ENCODE measurements at places on chromosomes 12 and 14.

GRCh38 chr14:93031505-93032315, 84.0 kb downstream of the ITPK1 start:
- DNase-seq: no peak

GRCh38 chr12:122929812-122930211, 33.9 kb upstream of the VPS37B start:
- no peak for DNase-seq

- DNase-seq: no peak
These were observed 14.9 kb upstream of the LRRK2 start for GRCh38 chr12:40209886-40210285.

GRCh38 chr14:36633580-36633979, 28.1 kb upstream of the PAX9 start:
- no peak for DNase-seq

GRCh38 chr12:82880442-82880901, 193.8 kb downstream of the TMTC2 start:
- no peak for DNase-seq

DNA sequence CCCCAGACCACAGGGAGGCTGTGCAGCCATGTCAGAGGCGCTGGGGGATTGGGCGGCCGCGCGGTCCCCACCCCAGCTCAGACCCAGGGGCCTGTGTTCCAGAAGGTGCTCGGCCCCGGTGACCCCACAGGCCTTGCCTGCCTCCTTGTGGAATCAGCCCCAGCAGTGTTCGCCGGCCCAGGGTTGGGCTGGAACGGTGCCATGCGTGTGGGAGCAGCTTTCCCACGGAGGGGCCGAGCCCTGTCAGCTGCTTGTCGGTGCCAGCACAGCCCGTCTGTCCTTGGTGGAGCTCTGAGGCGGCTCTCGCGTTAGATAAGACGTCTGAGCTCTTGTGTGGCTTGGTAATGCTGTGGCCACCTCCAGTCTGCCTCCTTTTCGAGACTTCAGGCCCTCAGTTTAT, 8.5 kb downstream of the ZFYVE21 start:
- DNase-seq: no peak

- DNase-seq: no peak
These were observed 92.9 kb upstream of the TBX3 start for GRCh38 chr12:114776731-114777442.

DNA sequence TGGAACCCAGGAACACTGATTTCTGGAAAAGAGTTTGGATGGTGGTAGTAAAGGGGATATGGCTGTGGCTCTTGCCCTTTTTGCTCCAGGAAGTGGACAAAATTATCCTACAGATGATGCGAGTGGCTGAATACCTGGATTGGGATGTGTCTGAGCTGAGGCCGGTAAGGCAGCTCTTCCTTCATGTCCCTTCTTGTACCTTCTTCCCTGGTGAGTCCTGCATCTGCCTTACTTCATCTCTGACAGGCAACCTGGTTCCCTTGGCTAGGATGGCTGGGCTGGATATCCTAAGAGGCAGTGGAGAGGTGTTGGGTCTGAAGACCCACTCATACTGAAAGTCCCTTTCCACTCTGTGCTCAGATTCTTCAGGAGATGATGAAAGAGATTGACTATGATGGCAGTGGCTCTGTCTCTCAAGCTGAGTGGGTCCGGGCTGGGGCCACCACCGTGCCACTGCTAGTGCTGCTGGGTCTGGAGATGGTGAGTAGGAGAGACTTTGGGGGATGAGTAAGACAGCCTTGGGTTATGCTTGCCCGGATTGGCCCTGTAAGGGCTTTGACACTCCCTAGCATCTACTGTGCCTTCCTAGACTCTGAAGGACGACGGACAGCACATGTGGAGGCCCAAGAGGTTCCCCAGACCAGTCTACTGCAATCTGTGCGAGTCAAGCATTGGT, 8.0 kb downstream of the DGKA start:
- DNase-seq: no peak

- peak; percentile 13 for DNase-seq
These were observed 412 bp upstream of the TEP1 start for GRCh38 chr14:20413744-20414082.

GRCh38 chr12:97216848-97217247, 245.8 kb upstream of the RMST start:
- DNase-seq: no peak

DNA sequence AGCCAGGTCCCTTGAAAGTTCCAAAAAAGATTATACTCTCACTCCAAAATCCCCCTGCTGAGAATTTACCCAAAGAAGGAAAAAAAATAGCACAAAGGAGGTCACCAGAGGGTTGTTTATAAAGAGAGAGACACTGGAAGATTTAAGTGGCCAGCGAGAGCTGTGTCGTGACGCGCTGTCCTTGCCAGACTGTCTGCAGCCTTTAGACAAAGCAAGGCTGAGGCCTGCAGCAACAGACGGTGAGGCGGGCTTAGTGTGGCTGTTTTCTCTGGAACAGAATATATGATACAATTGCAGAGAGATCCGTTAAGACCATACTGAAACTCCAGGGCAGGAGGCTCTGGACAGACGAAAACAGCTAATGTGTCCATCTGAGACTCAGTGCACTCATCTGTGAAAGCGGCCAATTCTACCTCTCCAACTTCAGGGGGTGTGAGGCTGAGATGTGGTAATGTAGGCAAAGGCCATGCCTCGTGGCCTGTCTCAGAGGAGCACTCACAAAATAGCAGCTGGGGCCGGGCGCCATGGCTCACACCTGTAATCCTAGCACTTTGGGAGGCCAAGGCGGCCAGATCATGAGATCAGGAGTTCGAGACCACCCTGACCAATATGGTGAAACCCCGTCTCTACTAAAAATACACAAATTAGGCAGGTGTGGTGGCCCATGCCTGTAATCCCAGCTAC, 36.2 kb downstream of the ANAPC7 start:
- DNase-seq: no peak

DNA sequence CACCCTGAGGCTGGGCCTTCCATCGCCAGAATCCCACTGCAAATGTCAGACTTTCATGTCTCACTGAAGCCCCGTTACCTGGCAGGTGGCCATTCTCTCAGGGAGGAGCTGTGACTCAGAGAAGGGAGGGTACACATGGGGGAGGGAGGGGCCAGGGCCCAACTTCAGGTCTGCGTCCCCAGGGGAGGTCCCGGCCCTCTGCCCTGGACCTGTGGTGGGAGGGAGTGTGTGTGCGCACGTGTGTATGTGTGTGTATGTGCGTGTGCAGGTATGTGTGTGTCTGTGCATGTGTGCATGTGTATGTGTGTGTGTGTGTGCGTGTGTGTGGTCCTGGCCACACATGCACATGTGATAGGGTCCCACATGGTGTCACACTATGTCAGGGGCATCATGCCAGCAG, 50.9 kb downstream of the MVK start:
- DNase-seq: no peak

DNA sequence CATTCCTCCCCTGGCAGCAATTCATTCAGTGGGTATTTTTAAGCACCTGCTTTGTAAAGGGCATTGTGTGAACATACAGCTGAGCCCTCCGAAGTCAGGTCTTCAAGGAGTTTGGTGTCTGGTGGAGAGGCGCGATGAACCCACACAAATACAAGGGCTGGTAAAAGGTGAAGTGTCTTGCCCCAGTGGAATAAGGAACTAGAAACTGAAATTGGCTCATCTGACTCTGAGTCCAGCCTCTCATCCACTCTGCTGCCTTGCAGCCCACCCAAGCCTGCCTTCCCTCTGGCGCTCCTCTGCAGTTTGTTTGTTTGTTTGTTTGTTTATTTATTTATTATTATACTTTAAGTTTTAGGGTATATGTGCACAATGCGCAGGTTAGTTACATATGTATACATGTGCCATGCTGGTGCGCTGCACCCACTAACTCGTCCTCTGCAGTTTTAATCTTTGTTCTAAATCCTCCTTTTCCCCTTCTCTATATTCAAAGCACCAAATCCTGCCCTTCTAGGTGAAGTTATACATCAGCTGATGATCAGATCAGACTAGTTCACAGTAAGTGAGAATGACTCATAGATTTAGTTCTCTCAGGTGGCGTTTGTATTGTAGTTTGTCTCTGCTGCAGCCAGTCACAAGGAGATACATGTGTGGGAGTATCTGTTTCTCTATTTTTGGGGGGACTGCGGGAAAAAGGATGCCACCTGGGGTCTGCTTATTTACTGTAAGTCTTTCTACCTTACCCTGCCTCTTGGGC, 394.5 kb downstream of the APAF1 start:
- no peak for DNase-seq

- DNase-seq: no peak
These were observed 7.0 kb downstream of the CCND2 start for GRCh38 chr12:4280351-4281163.

DNA sequence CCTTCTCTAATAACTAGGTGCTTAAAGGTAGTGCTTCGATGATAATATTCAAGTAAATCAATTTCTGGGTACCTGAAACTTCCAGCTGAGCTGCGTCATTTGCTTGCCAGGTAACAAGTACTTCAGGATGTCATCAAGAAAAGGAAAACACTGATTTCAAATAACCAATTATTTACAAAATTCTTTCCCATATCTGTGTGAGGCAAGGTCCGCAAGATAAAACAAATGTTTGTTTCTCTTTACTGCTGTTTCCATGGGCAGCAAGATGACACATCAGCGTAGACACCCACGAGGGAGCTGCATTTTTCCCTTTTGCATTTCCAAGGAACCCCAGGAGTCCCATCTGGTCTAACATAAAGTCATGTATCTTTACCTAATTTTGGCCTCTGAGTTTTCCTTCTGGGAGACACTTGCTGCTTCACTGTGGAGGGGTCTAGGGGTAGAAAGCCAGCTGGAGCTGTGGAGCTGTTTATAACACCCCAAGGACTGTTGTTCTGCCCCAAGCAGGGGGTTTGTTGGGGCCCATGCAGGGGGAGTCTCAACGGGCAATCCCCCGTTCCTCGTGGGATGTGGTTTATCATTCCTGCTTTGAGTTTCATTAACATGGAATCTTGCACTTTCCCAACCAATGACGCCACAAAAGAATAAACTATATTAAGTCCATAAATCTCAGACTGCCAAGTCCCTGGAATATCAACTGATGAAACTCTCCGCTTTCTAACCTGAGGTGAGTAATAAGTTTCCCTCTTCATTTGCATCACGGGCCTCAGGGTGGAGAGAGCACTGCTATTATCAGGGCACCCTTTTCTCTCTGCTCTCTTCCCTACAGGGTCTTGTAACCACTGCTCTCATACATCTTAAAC, 112.8 kb upstream of the PELI2 start:
- no peak for DNase-seq

DNA sequence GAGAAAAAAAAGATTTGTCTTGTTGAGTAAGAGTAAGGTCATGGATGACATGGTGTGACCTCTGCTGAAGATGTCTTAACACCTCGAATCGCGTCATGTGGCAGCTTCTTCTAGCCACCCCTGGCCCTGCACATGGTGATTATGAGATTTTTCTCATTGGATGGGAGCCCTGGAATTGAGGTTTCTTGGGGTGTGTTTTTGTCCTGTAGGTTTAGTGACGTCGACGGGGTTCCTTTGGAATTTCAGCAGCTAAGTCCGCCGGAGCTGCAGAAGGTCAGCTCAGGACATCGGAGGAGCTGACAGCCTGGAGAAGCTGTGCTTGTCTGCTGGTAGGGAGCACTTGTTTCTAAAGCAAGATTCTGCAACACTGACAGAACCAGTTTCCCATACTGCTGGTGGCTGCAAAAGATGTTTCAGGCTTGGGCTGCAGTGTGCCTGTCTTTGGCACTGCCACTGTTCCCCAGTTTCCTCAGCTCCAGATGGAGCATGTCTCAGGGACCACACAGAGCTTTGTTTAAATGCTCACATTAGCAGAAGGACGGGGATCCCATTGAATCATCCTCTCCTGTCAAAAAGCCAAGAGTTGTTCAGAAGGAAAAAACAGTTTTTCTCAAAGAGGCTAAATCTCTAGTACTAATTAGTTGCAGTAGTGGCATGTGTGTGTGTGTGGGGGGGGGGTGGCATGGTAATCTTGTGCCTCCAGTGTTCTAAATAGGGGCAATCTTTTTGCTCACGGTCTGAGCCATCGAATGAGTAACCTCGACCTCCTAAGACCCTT, 5.2 kb upstream of the FOS start:
- no peak for DNase-seq

GRCh38 chr14:90274019-90274418, 17.7 kb downstream of the PSMC1 start:
- DNase-seq: no peak

- DNase-seq: peak; percentile 24
These were observed 64.9 kb upstream of the GALNT9 start for GRCh38 chr12:132393991-132394949.

DNA sequence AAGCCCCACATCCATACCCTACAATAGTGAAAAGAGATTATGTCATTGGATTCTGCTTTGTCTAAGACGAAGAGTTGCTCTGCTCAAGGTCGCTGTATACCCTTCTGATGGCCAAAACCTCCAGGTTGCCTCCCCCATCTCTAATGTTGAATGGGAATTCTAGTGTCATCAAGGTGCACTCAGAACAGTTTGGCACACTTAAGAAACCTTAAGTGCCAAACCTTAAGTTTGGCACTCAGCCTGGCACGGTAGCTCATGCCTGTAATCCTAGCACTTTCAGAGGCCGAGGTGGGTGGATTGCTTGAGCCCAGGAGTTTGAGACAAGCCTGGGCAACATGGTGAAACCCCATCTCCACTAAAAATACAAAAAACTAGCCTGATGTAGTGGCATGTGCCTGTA, 1245.6 kb upstream of the SEL1L start:
- DNase-seq: no peak

DNA sequence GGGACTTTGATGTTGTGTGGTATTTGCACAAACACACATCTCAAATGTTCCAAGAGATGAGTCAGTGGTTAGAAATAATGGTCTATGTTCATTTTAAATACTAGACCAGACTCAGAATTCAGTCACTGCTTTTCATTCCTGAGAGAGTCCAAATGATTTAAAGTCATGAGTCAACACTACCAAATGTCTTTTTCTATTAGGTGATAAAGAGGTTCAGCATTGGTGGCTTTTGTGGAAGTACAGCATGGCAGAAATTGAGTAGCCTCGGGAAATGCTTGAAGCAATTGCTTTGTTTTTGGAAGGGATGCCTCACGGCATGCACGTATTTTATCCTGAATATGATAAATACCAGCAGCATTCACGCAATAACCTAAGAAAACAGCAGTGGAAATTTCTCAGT, 115.7 kb downstream of the DIO2 start:
- no peak for DNase-seq

GRCh38 chr14:72792051-72792788, 101.7 kb downstream of the DPF3 start:
- no peak for DNase-seq

- DNase-seq: no peak
These were observed 14.5 kb upstream of the DUSP6 start for GRCh38 chr12:89366676-89367364.

DNA sequence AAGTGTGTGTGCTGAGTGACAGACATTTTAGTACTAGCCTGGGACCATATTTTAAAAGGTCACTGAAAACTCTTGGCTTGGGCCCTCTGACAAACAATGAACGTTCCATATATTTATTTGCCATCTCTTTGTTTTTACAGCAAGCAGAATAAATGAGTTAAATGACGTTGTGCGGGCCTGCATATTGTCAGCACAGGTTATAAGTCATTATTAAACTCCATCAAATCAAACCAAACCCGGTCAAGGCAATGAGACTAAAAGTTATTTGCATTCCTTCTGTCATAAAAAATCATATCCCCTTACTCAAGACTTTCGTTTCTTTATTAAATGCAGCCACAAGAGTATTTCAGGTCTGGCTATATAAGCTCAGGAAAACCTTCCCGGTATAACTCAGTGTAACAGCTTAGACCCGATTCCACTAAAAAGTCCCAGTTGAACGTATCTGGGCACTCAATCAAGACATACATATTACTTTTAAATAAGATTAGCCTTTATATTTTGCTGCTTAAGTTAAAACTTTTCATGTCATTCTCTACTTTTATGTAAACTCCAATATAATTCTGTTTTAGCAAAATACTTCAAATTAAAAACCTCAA, 84.9 kb downstream of the DICER1 start:
- DNase-seq: no peak

- DNase-seq: no peak
These were observed 65.5 kb downstream of the WSCD2 start for GRCh38 chr12:108194585-108194984.

Measured in stimulated activated CD4-positive, alpha-beta T cell treated with anti-CD3 and anti-CD28 coated beads, Interleukin-4, amount 100 ng/mL, for 48 hours (primary cell).